Activated CD4-positive, alpha-beta memory T cell treated with anti-CD3 and anti-CD28 coated beads, Interleukin-2, amount 10 ng/mL, durations not matched to agents 7 days and 5 days (primary cell): ENCODE measurements at places on chromosomes 16 and 17. TPM values are rescaled to one million over a fixed set of nuclear protein-coding genes. Genes with fewer than 3 reads are reported as not detected.

DNA sequence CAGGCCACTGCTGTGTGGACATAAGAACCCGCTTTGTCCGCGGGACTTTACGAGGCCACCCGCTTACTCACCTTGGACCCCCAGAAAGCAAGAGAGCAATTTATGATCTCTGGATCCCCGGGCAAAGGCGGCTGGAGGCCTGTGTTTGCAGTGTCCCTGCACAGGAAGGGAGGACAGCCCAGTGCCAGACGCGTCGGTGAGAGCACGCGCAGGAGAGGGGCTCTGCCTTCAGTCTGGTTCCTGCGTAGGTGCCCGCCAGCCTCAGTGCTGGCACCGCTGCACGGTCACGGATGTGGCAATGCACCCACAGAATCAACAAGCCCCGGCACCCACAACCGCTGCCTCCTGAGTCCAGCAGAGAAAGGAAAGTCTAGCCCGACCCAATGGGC is 248.4 kb downstream of the C16orf95 start:
- DNase-seq, result no peak

DNA sequence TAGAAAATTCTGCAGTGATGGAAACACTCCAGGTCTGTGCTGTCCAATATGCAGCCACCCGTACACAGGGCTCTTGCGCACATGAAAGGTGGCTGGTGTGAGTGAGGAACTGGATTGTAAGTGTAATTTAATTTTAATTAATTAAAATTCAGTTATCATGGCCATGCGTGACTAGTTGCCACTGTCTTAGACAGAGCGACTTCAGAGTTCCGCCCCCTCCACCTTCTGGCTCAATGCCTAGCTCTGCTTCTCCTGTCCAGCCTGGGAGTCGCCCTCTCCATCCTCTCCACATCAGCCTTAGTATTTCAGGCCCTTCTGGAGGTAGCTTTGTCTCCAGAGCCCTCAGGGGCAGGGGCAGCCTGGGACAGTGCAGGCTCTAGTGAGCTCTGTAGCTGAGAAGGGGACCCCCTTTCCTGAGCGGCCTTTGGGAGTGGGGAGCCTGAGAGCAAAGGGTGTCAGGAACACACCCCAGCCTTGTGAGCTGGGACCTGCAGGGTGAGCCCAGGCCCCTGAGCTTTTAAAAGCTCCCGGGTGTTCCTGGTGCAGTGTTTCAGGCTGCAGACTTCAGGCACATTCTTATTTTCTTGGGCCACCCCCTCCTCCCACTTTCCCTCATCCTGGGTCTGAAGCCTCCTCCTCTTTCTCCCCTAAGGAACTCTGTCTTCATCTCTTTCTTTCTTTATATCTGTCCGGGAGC is 99.4 kb downstream of the IRF8 start:
- DNase-seq, result no peak

DNA sequence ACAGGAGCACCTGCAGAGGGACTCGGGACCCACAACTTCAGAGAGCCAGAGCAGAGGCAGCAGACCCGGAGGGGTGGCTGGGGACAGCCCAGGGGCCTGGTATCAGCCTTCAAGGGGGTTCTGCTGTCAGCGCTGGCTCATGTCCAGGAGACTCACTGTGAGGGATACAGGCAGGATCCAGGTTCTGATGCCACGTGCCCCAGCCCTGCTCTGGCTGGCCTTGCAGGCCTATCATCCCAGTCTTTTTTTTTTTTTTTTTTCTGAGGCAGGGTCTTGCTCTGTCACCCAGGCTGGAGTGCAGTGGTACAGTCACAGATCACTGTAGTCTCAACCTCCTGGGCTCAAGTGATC is 9.0 kb upstream of the MTSS2 start:
- DNase-seq, result no peak

DNA sequence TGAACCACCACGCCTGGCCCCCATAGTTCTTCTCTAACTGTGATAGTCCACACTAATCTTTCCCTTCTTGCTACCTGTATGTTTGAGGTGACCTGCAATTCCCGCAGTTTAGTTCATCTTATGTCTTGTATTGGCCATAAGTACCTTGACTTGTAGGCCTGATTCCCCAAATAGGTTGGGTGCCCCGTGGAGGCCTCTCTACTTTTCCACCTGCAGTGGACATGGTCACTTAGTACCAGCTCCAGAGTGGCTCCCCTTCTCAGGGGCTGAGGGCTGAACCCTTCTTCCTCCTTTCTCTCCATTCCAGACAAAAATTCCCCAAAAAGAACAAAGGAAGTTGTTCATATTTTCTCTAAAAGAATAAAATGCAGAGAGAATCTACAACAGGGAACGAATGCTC is 33.5 kb upstream of the CES5A start:
- no peak for DNase-seq

- DNase-seq, result no peak
These were observed 2.0 kb downstream of the YWHAE start for GRCh38 chr17:1398028-1398427.

DNA sequence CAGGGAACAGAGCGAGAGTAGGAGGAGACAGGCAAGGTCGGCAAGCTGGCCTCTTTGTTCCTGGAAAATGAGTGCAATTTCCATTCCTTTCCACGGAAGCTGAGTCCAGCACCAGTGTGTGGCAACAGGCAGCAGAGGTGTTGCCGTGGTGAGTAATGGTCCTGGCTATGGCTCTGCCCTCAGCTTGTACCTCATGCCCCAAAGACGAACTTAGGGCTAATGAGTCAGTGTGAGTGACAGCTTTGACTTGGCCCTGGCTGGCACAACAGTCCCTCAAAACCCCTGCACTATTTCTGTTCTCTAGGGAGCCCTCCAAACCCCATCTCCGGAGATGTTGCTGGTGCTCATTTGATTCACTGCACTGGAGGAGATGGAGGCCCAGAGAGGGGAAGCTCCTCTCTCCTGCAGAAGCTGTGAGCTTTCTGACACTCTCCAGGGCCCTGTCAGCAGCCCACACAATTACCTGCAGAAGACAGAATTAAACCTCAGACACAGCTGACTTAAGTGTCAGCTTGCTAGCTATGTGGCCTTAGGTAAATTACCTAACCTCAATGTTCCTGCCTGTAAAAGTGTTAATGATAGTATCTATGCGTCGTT is 129.9 kb downstream of the TMEM132E start:
- no peak for DNase-seq

GRCh38 chr16:71412270-71413160 is 29.3 kb downstream of the TLE7 start:
- DNase-seq, result peak; percentile 61

DNA sequence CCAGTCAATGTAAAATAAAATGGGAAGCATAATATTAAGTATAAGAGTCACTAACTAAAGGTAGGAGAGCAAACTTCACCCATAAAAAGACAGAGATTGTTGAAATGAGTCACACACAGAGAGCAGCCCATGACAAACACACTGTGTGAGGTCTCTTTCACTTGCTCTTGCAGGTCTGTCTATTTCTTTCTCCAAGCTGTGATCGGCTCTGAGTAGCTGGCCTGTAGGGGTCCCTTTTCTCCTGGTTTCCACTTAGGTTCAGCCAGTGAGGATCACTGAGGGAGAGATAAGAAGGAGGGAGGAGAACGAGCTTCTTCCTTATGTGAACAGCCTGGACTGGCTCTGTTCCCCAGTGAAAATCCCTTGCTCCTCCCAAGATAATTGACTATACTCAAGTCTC is 133.7 kb upstream of the HS3ST3A1 start:
- no peak for DNase-seq

- DNase-seq, result no peak
These were observed 234.4 kb downstream of the WWOX start for GRCh38 chr16:78333808-78334207.

- no peak for DNase-seq
These were observed 74.5 kb upstream of the TNRC6C start for GRCh38 chr17:77884019-77884418.

DNA sequence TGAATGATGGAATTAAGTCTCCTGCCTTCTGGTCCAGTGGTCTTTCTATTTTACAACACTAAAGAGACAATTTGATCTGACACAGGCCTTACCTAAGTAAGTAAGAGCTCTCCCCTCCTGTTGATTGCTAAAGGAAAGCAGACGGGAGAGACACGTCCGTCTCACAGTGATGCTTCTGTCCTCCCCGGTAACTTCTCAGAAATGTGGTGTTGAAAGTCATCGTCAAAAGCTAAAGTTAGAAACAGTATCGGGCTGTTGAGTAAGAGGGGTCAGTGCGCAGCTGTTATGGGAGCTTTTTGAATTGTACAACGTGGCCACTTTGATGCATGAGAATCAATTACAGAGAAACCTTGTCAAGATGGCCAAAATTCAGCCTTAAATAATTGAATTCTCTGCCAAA is 1.9 kb upstream of the RBFOX1 start:
- DNase-seq, result no peak

DNA sequence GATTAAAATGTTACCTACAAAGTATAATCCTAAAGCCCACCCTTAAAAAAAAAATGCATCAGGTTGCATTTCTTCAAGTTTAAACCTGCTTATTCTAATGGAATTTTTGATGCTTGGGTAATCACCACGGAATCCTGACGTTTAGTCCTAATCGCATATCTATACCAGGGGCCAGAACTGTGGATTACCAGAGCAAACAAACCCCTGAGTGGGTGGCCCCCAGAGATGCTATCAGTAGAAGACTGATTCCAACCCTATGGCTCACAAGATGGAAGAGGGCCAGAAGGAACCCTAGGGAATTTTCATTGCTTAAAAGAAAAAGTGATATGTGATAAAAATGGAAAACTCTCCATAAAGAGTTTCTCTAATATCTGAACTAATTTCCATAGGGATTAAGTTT is 152.2 kb upstream of the NOG start:
- DNase-seq, result no peak

DNA sequence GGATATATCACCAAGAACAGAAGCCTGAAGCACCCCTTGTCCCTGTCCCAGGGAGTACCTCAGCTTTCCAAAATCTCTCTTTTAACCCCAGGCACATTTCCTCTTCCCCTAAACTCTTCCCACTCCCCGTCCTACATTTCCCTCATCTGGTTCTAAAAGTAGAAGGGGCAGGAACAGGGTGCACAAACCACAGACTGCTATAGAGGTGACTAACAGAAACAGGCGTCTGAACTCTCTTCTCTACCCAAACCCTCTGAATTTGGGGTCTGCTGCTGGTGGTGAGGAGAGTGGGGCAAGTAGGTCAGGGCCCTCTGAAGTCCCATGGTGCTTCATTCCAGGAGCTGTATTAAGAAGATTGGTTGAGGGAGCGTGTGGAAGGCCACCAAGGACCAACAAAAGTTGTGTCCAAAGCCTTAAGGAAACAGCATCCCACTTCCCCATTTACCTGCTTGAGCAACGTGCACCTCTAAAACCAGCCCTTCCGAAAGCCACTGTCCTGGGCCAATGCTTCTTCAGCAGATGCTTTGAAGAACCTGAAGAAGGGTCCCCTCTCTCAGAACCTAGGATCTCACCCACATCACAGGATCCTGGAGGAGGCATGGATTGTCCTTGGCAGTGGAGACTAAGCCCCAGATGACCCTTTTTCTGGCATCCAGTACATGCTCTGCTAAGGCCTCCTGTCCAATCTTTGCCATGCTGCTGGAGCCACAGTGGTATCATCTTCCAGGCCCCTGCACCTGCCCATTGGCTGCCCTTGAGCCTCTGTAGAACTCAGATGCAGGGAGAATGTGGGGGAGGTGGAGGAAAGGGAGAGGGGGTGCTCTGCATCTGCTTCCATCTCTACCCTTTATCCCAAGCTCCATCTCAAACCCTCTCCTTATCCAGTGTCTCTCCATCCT is 5.7 kb upstream of the NR1D1 start:
- no peak for DNase-seq

DNA sequence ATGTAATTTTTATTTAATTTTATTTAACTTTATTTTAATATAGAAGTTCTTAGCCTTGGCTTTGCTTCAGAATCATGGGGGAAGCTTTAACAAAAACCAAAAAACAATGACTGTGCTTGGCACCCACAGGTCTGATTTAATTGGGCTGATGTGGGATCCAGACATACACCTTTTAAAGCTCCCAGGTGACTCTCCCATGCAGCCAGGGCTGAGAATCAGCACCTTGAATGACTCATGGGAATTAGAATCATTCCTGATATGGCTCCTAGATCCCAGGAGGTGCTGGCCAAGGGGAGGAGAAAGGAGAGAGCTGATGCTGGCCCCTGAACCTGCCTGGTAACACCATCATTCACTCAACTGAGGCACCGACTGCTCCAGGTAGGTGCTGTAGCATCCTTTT is 240.7 kb downstream of the PARN start:
- DNase-seq, result no peak

- no peak for DNase-seq
These were observed 173.3 kb downstream of the PRKCB start for GRCh38 chr16:24009098-24009497.

DNA sequence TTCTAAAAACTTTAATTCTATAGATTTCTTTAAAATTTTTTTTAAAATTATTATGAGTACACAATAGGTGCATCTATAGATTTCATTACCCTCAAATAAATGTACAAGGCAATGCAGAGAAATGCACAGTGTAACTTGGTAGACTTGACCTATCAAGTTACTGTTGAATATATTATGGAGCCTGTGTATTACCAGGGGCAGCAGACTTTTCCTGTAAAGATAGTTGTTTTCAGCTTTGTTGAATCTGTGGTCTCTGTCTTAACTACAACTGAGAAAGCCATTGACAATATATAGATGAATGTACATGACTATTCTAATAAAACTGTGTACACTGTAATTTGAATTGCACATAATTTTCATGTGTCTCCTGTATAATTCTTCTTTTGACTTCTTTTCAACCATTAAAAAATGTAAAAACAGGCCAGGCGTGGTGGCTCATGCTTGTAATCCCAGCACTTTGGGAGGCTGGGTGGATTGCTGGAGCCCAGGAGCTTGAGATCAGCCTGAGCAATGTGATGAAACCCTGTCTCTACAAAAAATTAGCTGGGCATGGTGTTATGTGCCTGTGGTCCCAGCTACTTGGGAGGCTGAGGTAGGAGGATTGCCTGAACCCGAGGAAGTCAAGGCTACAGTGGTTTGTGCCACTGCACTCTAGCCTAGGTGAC is 39.4 kb downstream of the TENT4B start:
- no peak for DNase-seq

DNA sequence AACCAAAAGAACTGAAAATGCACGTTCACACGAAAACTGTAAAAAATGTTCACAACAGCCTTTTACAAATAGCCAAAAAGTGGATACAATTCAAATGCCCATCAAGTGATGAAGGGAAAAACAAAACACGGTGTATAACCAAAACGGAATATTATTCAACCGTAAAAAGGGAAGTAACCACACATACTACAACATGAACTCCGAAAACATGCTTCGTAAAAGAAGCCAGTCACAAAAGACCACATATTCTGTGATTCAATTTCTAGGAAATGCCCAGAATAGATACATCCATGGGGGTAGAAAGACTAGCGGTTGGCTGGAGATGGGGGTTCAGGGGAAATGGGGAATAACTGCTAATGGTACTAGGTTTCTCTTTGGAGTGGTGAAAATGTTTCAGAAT is 81.5 kb upstream of the TRAP1 start:
- DNase-seq, result no peak

RPUSD1 gene
- total RNA-seq, result 22.3 TPM

PRSS33 gene
- total RNA-seq, result not detected

ACSM2A gene
- not detected for total RNA-seq

TM4SF5 gene
- 0.35 TPM for total RNA-seq

PPY gene
- not detected for total RNA-seq

GRAP gene
- 16.1 TPM for total RNA-seq

CCL7 gene
- total RNA-seq, result not detected

CACNG5 gene
- total RNA-seq, result not detected

SMURF2 gene
- 14.8 TPM for total RNA-seq

CHST4 gene
- not detected for total RNA-seq

HSF5 gene
- 0.70 TPM for total RNA-seq
